ENCODE measurements at places on chromosomes 2 and 18. TPM values are rescaled to one million over a fixed set of nuclear protein-coding genes. Genes with fewer than 3 reads are reported as not detected.

GRCh38 chr2:26757873-26758789, 6.0 kb upstream of the SLC35F6 start:
- peak; percentile 7 for DNase-seq

DNA sequence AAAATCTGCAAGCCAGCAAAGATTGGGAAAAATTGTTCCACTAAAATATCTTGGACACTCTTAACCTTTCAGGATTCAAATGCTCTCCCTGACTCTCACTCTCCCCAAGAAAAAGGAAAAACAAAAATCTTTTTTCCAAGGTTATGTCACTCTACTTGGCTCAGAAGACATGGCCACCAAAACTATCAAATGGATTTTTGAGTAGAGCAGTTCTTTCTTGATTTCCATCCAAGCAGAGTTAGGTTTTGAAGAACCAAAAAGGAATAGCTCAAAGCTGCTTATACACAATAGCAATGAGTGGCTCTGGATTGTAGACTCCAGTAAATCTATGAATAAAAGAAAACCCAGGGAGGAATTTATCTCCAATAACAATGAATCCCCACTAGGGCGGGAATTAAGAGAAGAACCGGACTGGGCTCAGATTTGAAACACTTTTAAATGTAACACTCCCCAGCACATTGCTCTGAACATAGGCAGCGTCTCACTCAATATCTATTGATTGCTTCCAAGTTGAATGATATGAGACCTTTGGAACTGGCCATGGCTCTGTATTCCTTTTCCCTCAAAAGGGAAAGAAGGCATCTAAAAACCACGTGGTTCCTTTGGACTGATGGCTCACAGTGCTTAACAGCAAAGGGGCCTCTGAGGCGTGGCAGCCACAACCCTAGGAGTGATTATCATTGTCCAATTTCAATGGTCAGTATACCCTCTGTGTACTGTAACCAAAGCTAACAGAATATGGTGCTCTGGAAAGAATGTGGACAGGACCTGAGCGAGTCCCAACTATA, 68.3 kb downstream of the SPRED2 start:
- DNase-seq: no peak

GRCh38 chr2:9318461-9319337, 104.6 kb downstream of the ITGB1BP1 start:
- DNase-seq: no peak

GRCh38 chr18:13425357-13426091, 207.0 kb downstream of the LDLRAD4 start:
- no peak for DNase-seq

GRCh38 chr2:143526498-143526897, 397.3 kb downstream of the ARHGAP15 start:
- DNase-seq: no peak

GRCh38 chr2:223101340-223102039, 49.5 kb downstream of the KCNE4 start:
- DNase-seq: no peak

GRCh38 chr2:6838673-6839319, 26.9 kb downstream of the CMPK2 start:
- DNase-seq: no peak

- no peak for DNase-seq
Observed at GRCh38 chr2:233853883-233854240, 473 bp downstream of the HJURP start.

DNA sequence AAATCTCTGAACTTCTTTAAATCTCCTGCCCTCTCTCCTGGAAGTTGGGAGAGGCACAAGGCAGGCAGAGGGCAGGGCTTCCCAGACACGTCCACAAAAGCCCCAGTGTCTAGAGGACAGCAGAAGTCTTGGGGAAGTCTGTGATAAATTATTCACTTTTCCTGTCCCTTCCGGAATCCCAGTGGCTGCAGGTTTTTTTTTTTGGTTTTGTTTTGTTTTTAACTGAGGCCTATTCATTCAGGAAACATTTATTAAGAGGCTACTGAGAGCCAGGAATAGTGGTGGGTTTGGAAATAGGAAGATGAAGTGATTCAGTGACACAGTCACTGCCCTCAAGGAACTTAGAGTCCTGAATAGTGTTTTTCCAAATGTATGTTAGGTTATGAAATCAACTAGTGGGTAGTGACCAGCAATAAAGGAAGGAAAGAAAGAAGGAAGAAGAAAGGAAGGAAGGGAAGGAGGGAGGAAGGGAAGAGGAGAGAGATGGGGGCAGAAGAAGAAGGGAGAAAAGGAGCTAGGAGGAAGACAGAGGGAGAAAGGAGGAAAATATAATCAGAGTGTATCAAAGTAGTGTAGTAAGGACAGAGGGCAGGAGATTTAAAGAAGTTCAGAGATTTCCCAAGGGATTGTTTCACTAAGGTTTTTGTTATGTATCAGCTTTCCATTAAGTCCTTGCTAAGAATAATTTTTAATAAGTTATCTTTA, 98.9 kb upstream of the ZFP36L2 start:
- DNase-seq: no peak

DNA sequence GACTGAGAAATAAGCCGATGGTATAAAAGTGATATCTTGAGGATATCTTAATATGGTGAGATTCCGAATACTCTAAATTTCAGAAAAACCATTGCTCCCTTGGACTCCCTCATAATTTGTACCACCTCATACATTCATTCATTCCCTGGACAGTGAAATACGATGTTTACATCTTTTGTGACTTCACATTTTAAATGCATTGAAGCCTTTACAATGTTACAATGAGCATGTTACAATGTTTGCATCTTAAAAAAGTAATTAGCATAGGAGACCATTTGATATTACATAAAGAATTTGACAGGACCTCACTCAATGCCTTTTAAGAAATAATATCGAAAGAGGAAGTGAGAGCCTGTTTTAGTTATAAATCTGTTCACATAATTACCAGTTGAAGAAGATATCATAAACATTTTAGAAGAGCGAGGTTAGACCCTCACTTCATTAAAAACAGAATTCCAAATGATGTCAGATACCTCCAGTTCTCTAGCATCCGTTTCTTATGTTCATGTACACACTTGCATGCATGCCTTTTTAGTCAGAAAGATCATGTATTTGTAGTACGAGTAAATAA, 372.0 kb downstream of the ARHGAP15 start:
- DNase-seq: no peak

DNA sequence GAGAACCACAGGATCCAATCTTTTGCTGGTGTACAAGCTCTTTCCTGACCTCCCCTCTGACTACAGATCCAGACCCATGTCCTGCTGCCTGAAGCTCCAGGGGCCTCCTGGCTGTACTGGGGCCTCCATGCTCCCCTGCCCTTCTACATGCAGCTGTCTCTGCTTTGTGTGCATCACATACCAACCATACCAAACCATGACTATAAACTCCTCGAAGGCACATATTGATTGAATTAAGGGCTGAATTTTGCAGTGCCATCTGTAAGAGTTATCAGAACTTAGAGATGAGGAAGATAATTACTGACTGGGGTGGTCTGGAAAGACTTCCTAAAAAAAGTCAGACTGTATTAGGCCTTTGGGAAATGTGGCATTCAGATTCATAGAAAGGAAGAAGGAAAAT, 139.9 kb upstream of the CXCR4 start:
- DNase-seq: no peak

Gene ZNF385B
- polyA plus RNA-seq: 16.8 TPM

Gene GPR39
- 3.3 TPM for polyA plus RNA-seq

Gene ALK
- 0.55 TPM for polyA plus RNA-seq

Gene ARL4C
- 51.6 TPM for polyA plus RNA-seq

Gene CNTNAP5
- 0.03 TPM for polyA plus RNA-seq

Gene MC4R
- 0.35 TPM for polyA plus RNA-seq

Gene DYSF
- 15.4 TPM for polyA plus RNA-seq
